Mucosa of descending colon (tissue), 3 donors: ENCODE measurements at places on chromosomes 4 and X.

GRCh38 chrX:47723689-47724088 lies 64.7 kb upstream of the UXT start:
- no peak for DNase-seq

DNA sequence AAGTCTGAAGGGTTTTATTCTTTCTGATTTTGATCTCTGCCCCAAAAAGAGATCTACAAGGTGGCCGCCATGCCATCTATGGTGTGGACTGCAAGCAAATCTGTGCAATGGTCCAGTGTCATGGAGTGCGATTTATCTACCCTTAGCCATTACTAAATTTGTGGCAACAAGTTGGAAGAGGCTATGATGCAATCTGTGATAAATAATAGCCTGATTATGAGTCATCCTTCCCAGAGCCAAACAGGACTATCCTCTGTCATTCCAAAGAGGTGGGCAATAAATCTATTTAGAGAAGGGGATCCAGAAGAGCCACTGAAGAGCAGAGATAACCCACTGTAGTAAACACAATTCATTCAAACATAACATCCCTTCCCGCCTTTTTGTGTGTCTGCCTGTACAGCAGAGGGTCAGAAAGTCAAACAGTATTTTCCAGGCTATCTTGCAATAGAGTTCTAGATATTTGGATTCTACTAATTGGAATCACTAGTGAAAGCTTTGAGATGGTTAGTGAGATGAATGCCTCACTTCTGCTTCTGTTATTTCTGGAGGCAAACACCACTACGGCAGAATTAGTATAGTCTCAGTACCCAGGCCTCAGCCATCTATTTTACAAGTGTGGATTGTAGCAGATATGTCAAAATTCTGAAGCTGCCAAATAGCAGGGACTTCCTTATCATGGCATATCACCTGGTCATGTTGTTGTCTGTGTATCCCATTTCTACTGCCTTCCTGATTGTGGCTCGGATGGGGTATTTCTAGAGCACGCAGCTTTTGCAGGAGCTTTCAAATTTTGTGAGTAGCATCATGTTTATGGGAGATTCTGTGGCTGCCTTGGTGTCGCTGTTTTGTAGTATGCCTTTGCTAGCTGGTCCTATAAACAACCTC lies 192.0 kb downstream of the SMIM20 start:
- DNase-seq, result no peak

GRCh38 chr4:134665429-134665828 lies 463.8 kb upstream of the PABPC4L start:
- DNase-seq, result no peak

DNA sequence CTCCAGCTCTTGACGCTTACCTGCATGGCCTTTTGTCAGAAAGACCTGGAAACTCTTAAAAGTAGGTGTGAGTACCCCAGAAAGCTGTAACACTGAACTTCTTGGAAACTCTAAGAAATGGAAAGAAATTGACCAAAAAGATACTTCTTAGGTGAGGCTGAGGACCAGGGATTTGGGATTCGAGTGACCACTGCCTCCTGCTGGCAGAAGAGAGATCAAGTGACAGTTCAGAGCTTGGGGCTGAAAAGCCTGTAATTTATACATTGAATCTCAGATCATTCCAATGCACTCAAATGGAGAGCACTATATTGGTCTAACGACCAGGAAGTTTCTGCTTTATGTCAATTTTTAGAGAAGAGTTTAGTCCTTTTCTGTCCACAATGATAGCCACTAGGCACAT lies 204.6 kb downstream of the PDGFRA start:
- DNase-seq, result no peak

- no peak for DNase-seq
Measured at GRCh38 chr4:181982856-181983255, 260.3 kb upstream of the TENM3 start.

- DNase-seq, result no peak
Measured at GRCh38 chr4:68717999-68718398, 47.5 kb upstream of the UGT2B15 start.

DNA sequence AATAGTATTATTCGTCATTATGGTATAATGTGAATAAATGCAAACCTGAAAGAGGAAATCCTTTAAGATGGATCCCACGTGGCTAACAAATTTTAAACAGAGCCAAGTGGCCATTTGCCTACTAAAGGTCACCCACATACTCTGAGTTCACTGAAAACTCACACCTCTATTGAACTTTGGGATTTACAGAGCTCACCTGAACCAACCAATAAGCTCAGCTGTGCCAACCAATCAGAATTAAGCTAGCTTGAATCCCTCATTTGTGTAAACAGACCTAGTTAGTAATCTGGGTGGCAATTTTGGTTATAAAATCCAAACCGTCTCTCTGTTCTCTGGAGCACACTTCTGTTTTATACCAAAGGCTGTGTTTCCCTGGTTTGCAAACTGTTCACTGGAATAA lies 5.4 kb upstream of the NUDT9 start:
- no peak for DNase-seq

DNA sequence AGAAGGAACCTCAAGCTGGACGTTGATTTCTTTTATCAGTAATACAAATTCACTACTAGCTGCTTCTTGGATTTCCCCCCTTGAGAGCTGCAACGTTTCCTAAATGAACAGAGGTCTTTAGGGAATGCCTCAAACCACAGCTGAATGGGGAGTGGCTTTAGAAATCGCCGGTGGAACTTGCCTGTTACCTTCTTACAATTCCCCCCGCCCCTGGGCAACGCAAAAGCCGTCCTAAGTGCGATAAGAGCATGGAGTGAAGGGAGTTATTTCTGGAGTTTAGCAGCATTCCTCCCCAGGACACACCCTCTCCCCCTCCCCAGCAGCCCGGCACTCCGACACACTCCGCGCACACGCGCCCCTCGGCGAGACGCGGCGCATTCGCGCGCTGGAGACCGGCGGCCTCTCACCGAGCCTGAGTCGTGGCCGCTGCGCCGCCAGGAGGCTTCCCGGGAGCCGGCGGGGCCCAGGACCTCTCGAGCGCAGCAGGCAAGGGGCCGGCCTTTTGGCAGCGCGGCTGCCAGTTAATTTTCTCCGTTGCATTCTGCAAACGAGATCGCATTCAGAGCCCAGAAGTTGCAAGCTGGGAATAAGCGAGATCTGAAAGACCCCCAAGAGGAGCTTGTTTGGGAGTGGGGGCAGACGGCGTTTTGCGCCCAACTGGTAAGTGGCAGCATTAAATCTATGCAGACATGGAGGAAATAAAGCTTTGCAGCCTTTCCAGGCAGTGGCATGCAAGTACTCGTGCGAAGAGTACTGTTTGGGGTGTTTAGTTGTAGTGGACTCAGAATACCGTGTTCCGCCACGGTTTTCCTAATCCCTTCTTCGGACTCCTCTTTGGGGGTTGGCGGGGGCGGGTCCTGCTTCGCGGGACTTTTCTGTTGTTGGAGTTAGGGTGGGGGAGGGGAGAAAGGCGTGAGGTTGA lies 134.7 kb downstream of the PALLD start:
- peak; percentile 80 for DNase-seq

DNA sequence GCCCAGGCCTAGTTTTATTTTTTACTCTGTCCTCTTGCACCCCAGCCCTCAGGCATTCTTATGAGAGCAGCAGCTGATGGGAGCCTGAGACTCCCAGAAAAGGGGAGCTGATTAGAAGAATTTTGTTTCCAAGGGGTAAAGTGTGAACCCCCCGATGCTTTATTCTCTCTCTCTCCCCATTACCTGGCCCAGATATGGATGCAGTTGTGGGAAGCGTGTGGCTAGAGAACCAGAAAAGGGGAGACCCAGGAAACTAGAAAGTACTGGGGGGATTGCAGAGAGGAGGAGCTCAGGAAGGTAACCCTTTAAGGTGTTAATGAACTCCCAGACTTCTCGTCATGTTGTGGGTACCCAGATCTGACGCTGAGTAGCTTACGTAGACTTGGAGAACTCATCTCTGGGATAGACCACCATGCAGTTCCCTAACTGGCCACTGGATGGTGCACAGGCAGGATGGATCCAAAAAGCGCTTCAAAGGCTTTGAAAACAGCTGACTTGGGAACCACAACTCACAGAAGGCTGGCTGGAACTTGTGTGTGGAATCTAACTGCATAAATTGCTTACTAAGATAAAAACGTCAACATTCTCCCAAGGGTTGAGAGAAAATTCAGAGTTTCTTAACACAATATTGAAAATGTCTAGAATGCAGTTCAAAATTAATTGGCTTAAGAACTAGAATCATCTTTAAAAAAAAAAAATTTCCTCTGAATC lies 64.7 kb downstream of the TBC1D14 start:
- DNase-seq, result peak; percentile 84

GRCh38 chrX:139787601-139788000 lies 79.6 kb upstream of the MCF2 start:
- no peak for DNase-seq

GRCh38 chr4:126007142-126007541 lies 692.4 kb downstream of the FAT4 start:
- no peak for DNase-seq

- DNase-seq, result no peak
Measured at GRCh38 chr4:156538210-156538609, 433.4 kb downstream of the PDGFC start.

GRCh38 chr4:165418073-165418472 lies 39.3 kb downstream of the CPE start:
- DNase-seq, result no peak

GRCh38 chr4:110132816-110133719 lies 65.3 kb downstream of the ELOVL6 start:
- DNase-seq, result peak; percentile 25

DNA sequence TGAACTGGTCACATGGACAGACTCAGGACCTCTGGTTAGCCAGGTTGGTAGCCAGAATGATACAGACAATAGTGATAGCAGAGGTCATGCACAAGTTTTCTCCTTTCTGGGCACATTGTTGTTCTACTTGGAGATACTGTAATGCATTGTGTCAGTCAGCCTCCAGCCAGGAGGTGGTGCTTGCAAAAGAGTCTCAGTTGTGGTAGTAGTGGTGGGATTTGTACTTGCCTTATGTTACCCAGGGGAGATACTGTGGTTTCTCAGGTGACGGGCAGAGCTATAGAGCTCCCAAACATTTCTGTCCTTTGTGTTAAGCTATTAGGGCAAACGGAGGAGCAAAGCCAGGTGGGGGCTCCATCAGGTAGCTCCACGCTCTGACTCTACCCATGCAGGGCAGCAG lies 190.5 kb downstream of the STPG2 start:
- no peak for DNase-seq

GRCh38 chr4:47930971-47931804 lies 16.8 kb upstream of the NFXL1 start:
- no peak for DNase-seq

- no peak for DNase-seq
Measured at GRCh38 chr4:77695774-77696173, 90.2 kb downstream of the CXCL13 start.

- DNase-seq, result no peak
Measured at GRCh38 chr4:2135083-2135482, 76.0 kb downstream of the NAT8L start.

GRCh38 chrX:23953908-23954269 lies 46.1 kb downstream of the CXorf58 start:
- no peak for DNase-seq

DNA sequence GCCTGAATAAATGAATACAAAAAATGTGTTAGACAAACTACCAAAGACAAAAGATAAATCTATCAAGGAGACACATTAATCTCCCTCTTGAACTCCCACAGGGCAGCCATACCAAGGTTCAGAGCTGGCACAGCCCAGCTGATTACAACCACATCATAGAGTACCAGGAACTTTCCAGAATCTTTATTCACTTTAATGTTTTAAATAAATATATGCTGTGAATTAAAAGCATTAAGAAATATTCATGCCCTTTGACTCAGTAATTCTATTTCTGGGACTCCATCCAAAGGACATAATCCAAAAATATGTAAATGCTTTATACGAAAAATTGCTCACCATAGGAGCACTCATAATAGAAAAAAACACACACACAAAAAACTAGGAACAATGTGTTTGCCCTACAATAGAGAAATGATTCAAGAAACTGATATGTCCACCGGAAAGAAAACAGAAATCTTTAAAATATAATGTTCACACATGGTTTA lies 126.0 kb downstream of the LDB2 start:
- DNase-seq, result no peak

GRCh38 chr4:145496292-145496691 lies 14.6 kb downstream of the SMAD1 start:
- no peak for DNase-seq

GRCh38 chrX:45771560-45772340 lies 571.1 kb upstream of the DIPK2B start:
- peak; percentile 64 for DNase-seq

GRCh38 chr4:128831531-128832242 lies 22.2 kb downstream of the JADE1 start:
- no peak for DNase-seq

GRCh38 chr4:65311120-65311519 lies 359.2 kb downstream of the EPHA5 start:
- no peak for DNase-seq

- DNase-seq, result no peak
Measured at GRCh38 chr4:3768842-3769641, 2.9 kb downstream of the ADRA2C start.

DNA sequence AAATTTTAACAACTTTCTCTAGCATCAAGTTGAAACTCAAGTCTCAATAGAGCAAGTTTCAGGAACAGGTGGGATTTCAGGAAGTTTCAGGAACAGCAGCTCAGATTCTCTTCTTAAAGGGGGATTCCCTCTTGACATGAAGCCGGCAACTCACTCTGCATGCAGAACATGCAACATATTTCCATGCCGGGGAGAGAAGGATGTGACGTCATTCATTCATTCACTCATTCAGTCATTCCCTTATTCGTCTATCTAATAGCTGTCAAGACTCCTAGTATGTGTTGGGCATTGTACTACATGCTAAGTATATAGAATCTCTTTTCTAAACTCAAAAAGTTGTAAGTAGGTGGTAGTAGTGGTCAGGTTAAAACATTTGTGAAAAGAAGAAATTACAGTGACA lies 4.8 kb upstream of the FAM9A start:
- no peak for DNase-seq

DNA sequence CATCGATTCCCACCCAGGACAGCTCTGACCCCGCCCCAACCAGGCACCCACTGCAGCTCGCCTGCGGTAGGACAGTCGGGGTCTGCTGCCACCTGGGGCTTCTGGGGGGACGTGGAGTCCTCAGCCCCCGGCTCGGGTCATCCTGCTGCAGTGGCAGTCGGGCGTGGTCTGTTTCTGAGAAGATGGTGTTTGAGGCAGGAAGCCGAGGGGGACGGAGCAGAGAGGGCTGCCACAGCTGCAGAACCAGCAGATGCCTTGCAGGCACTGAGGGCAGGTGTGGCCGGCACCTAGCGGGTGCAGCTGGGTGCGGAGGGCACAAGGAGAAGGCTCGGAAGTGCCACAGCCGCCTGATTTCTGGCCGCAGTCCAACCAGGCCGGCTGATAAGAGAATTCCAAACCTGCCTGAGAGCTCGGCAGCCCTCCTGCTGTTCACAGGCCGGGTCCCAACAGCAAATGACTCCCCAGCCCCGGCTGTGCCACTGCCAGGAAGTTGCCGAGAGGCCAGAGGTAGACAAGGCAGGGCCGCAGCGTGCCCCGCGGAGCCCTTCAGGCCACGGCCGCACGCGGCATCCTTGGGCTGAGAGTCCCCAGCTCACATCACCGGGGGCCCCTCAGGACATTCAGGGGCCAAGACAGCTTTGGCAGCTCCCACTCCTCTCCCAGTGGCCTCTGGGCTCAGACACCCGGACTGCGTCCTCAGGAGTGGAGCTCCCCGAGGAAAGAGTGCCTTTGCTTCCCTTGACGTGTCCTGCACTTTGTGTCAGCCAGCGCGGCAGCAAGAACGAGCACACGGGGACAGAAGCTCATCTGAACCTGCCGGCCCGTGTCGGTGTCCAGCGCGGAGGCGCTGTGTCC lies 9.4 kb upstream of the CPLX1 start:
- DNase-seq, result peak; percentile 44

- DNase-seq, result no peak
Measured at GRCh38 chr4:138275963-138276621, 33.9 kb upstream of the SLC7A11 start.

- DNase-seq, result no peak
Measured at GRCh38 chrX:39875834-39876628, 221.7 kb downstream of the BCOR start.
